Motor neuron (in vitro differentiated cells): ENCODE measurements at places on chromosomes 4 and X.

- peak; percentile 84 for ATAC-seq
Observed at GRCh38 chrX:108439426-108439942, at the start of gene COL4A5. COL4A5 (plus strand) TSS chrX:108439838; CDS start chrX:108440126, 288 bp downstream.

DNA sequence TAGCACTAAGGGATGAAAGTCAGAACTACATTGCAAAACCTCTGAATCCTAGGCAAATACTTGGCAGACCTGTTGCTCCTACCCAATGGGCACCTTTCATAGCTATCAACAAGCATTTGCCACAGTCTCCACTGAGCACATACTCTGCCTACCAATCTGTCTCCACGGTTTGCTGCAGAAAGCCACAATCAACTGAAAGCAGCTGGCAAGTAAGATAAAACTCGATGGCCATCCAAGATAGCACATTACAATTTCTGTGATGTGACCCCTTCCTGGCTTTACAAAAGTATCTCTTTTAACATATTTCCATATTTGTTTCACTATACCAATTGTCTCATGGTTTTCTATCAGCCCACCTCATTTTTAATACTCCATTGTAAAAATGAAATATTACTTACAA, 1060.5 kb upstream of the INTU start:
- ATAC-seq: no peak

- no peak for ATAC-seq
Observed at GRCh38 chr4:117514391-117515175, 429.2 kb upstream of the TRAM1L1 start.

DNA sequence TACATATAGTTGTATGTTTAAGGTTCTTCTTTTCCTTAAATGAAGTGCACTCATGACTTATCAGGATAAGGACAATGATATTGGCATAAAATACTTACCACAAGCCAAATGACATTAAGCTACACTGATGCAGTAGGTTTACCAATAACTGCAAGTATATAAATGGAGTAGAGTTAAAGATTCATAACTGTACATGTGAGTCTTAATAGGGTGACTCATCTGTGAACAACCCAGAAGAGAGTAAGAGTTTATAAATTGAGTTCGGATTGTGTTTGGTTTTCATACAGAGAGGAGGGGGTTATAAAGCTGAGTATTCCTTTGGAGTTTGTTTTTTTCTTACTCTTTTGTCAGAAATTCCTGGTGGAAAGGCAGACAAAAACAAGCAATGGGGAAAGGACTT, 144.8 kb downstream of the TLL1 start:
- ATAC-seq: no peak
